WTC11 (cell line): ENCODE measurements at places on chromosomes 5 and 9. TPM values are rescaled to one million over a fixed set of nuclear protein-coding genes. Genes with fewer than 3 reads are reported as not detected.

- H3K4me1 ChIP-seq = peaks cover 44% of the 10 kb centered on the region
- no peak overlapping the region for H3K4me3 ChIP-seq
- no peaks in the 10 kb centered on the region for H3K36me3 ChIP-seq
- H3K27me3 ChIP-seq = no peaks in the 10 kb centered on the region
These were observed 77.3 kb upstream of the ATP10B start for GRCh38 chr5:160929360-160929759.

DNA sequence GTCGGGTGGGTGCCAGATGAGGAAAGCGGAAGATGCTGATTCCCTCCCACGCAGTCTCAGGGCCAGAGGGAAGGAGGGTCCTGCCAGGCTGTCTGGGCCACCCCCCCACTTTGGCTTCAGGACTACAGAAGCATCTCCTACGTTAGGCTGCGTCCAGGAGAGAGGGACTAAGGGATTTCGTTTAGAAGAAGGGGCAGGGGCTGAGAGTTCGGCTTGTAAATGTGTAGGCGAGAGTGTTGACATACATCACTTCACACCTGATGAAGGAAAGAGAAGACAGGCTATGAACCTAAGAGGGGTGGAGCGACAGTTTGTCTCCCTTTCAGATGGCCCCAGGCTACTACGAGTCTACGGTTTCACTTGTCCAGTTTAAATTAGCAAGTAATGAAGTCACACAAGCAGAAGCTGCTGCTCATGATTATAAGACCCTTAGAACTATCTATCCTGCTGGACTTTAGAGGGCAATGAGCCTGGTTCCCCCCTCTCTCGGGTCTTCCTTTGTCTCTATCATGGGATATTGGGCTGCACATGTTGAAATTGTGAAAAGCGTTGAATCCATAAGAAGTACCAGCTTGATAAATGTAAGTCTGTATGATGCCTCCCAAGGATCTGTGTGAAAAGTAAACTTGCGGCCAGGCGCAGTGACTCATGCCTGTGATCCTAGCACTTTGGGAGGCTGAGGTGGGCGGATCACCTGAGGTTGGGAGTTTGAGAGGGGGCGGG lies 193.0 kb downstream of the AOPEP start:
- no peak for DNase-seq
- no peak overlapping the region for H3K4me3 ChIP-seq
- H3K27ac ChIP-seq = peak overlapping the region; percentile 47; the same call in 1 of the 2 replicates
- H3K36me3 ChIP-seq = no peaks in the 10 kb centered on the region

- no peaks in the 10 kb centered on the region for H3K36me3 ChIP-seq
- peaks cover 10% of the 10 kb centered on the region for H3K4me1 ChIP-seq
- peaks cover 12% of the 10 kb centered on the region for H3K27me3 ChIP-seq
- no peak overlapping the region for H3K27ac ChIP-seq
These were observed 18.0 kb downstream of the KLF4 start for GRCh38 chr9:107471552-107471951.

DNA sequence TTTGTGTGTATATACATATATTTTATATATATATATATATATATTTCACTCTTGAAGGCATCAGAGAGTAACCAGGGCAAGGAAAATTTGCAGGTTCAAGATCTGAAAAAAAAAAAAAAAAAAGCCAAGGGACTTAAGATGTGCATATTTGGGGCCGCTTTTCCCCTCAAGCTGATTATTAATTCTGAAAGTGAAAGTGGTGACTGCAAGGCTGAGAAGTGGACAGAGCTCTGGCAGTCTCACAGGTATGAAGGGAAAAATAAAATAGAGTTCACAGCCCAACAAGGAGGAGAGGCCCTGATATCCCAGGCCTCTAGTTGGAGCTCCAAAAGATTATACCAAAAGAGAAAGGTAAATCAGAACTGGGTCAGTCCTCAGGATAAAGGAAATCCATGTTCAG lies 234.4 kb upstream of the GAS1 start:
- H3K4me3 ChIP-seq = no peak overlapping the region
- DNase-seq = no peak
- H3K27ac ChIP-seq = no peak overlapping the region
- no peaks in the 10 kb centered on the region for H3K36me3 ChIP-seq
- no peaks in the 10 kb centered on the region for H3K27me3 ChIP-seq

GRCh38 chr5:16756692-16757091 lies 139.9 kb upstream of the RETREG1 start:
- H3K27me3 ChIP-seq = no peaks in the 10 kb centered on the region
- H3K36me3 ChIP-seq = peaks cover 28% of the 10 kb centered on the region
- no peak overlapping the region for H3K4me3 ChIP-seq
- DNase-seq = no peak

DNA sequence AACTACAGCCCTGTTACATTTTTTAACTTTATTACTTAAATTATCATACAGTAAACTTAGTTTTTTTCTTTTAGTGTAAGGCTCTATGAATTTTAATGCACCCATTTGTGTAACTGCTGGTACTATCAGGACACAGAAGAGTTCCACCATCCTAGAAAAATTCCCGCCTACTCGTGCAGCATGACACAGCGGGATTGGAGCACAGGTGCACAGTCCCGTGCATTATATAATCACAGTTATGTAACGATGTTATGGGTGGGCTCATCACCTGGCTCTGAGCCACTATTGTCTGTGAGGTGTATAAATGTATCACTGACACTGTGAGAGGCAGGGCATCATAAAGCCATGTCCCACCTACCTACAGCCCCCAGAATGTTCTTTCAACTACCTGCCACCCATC lies 80.7 kb downstream of the DRD1 start:
- H3K27ac ChIP-seq = no peak overlapping the region
- peaks cover 2% of the 10 kb centered on the region for H3K4me1 ChIP-seq
- H3K36me3 ChIP-seq = no peaks in the 10 kb centered on the region
- H3K27me3 ChIP-seq = no peaks in the 10 kb centered on the region; the same call in 1 of the 2 replicates

Gene PFN3
- total RNA-seq = 0.48 TPM in 1 of 3 replicates, not detected in the others

DNA sequence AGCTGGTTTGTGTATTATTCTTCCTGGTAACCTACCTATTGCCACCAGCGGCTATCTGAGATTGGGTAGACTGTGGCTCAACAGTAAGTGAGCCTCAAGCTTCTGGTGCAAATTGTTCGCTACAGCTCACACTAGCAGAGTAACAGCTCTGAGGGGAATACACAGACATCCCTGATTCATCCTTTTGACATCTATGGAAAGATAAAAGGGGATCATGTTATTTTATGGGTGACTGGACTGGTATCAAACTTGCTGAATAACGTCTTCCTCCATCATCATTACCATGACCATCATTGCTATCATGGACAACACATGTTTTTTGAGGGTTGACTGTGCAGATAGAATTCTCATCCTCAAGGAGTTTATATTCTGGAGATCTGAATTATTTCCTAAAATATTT lies 129.6 kb downstream of the PIK3R1 start:
- no peaks in the 10 kb centered on the region for H3K27me3 ChIP-seq
- peaks cover 9% of the 10 kb centered on the region for H3K4me1 ChIP-seq
- H3K36me3 ChIP-seq = peaks cover 8% of the 10 kb centered on the region
- no peak overlapping the region for H3K4me3 ChIP-seq

Gene ABCA2
- total RNA-seq = 19.2 to 28.3 TPM (median 25.9 TPM) in 3 replicates

DNA sequence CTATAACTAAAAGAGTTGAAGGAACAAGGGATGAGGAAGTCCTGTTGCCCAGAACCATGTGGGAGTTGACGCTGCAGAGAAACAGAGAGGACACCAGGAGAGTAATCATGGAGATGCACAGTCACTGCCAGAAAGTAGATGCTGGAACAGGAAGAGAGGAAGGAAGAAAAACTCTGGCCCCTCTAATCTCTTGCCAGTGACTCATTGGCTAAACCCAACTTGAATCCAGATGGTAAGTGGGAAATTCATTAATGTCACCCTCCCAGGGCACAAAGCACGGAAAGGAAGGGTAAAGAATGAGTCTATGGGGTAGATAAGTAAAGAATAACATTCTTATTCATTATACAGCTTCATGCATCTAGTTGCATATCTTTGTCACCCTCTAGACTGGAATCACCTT lies 631.9 kb downstream of the PRELID2 start:
- no peak overlapping the region for H3K4me3 ChIP-seq
- no peaks in the 10 kb centered on the region for H3K36me3 ChIP-seq
- no peak for DNase-seq
- no peaks in the 10 kb centered on the region for H3K27me3 ChIP-seq
- peaks cover 3% of the 10 kb centered on the region for H3K4me1 ChIP-seq
- no peak overlapping the region for H3K27ac ChIP-seq

GRCh38 chr5:139688088-139688702 lies 40.0 kb downstream of the CXXC5 start:
- no peak overlapping the region for H3K4me3 ChIP-seq
- no peak for DNase-seq
- H3K36me3 ChIP-seq = peaks cover 10% of the 10 kb centered on the region
- H3K27ac ChIP-seq = no peak overlapping the region
- H3K4me1 ChIP-seq = peaks cover 76% of the 10 kb centered on the region
- peaks cover 12% of the 10 kb centered on the region for H3K27me3 ChIP-seq

Gene SPATA31E1
- total RNA-seq = 0.04 to 0.07 TPM (median 0.05 TPM) in 3 replicates

DNA sequence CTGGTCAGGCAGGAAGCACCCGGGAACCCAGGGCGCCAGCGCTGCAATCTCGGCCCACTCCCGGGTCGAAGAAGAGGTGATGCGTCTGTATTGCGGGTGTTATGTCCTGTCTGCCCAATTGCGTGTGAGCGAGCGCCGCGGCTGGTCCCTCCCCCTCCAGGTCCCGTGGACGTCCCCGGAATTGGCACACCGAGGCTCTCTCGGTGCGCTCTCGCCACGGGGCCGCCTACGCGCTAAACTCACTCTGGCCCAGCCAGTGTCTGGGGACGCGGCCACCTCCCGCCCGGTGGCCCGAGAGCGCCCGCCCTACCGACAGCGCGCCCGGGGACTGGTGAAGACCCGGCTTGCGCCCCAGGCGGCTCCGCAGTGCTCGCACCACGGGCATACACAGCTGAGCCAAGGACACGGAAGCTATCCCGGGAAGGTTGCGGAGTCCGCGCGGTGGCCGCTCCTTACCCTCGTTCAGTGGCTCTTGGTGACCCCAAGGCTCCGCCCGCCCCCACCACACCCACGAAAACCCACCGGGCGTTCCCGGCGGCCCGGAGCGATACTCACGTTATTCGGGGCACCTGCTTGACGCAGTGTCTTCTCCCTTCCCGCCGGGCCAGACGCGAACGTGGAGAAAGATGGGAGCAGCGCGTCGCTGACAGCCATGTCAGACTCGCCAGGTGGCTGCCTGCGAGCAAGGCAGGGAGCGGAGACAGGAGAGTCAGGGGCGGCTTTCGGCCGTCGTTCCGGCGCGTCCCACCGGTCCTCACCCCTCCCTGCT lies 1.0 kb downstream of the KLF4 start:
- peak; percentile 46 for DNase-seq
- H3K4me1 ChIP-seq = peaks cover 39% of the 10 kb centered on the region
- H3K27me3 ChIP-seq = peaks cover 61% of the 10 kb centered on the region
- H3K4me3 ChIP-seq = peak overlapping the region; percentile 85
- H3K27ac ChIP-seq = no peak overlapping the region
- peaks cover 2% of the 10 kb centered on the region; the same call in 1 of the 2 replicates for H3K36me3 ChIP-seq

GRCh38 chr5:20555034-20555433 lies 567.0 kb upstream of the CDH18 start:
- DNase-seq = no peak
- H3K36me3 ChIP-seq = no peaks in the 10 kb centered on the region
- H3K4me3 ChIP-seq = no peak overlapping the region
- no peak overlapping the region for H3K27ac ChIP-seq
- no peaks in the 10 kb centered on the region for H3K27me3 ChIP-seq

DNA sequence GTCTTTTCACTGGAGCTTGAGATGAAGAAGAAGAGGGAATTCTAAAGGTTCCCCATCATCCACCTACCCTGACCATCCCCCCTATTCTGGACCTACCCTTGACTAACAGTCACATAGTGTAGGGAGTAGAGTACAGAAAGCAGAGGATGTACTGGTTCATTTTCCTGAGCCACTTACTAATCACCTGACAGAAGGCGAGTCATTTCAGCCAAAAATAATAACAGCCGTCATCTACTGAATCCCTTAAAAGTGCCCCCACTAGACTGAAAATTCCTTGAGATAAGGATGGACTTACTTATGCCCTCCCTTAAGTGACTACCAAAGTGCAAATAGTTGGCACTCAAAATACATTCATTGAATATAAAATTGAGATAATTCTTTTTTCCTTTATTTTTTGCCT lies 112.2 kb downstream of the FOXD1 start:
- no peak overlapping the region for H3K4me3 ChIP-seq
- peaks cover 10% of the 10 kb centered on the region; the same call in 1 of the 2 replicates for H3K36me3 ChIP-seq
- no peak for DNase-seq
- H3K4me1 ChIP-seq = peaks cover 13% of the 10 kb centered on the region

Gene C5
- 0.57 to 0.71 TPM (median 0.62 TPM) in 3 replicates for total RNA-seq

Gene PHYHD1
- 14.6 to 21.3 TPM (median 20.0 TPM) in 3 replicates for total RNA-seq

DNA sequence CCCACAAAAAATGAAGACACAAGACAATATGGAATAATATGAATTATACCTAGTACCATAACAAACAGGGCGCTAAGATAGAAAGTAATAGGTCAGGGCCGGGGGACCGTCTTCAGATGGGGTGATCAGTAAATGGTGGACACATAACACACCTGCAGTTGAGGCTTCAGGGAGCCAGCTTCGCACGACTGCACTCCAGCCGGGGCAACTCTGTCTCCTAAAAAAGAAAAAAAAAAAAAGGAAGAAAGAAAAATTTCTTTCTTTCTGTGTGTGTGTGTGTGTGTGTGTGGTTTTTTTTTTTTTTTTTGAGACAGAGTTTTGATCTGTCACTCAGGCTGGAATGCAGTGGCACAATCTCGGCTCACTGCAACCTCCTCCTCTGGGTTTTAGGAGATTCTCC lies 75.0 kb upstream of the HSPA9 start:
- no peaks in the 10 kb centered on the region for H3K36me3 ChIP-seq
- peak overlapping the region; percentile 15; the same call in 1 of the 2 replicates for H3K27ac ChIP-seq
- H3K4me3 ChIP-seq = no peak overlapping the region
- no peaks in the 10 kb centered on the region for H3K27me3 ChIP-seq
- H3K4me1 ChIP-seq = peaks cover 40% of the 10 kb centered on the region

- no peak overlapping the region for H3K4me3 ChIP-seq
- H3K27ac ChIP-seq = no peak overlapping the region
- H3K36me3 ChIP-seq = no peaks in the 10 kb centered on the region
These were observed 778.3 kb downstream of the PRELID2 start for GRCh38 chr5:145056800-145057199.

- H3K4me3 ChIP-seq = no peak overlapping the region
- DNase-seq = no peak
- no peaks in the 10 kb centered on the region for H3K36me3 ChIP-seq
- peaks cover 7% of the 10 kb centered on the region; the same call in 1 of the 2 replicates for H3K4me1 ChIP-seq
- H3K27me3 ChIP-seq = no peaks in the 10 kb centered on the region
- H3K27ac ChIP-seq = no peak overlapping the region
These were observed 14.2 kb upstream of the RALGDS start for GRCh38 chr9:133135146-133135745.

Gene RNF224
- total RNA-seq = 0.32 to 0.59 TPM (median 0.41 TPM) in 3 replicates

- no peak overlapping the region for H3K4me3 ChIP-seq
- no peak for DNase-seq
These were observed 97.6 kb downstream of the GADD45G start for GRCh38 chr9:89702401-89702800.

GRCh38 chr5:123441408-123441807 lies 18.2 kb upstream of the CEP120 start:
- no peaks in the 10 kb centered on the region for H3K36me3 ChIP-seq
- peaks cover 8% of the 10 kb centered on the region for H3K4me1 ChIP-seq
- H3K27me3 ChIP-seq = peaks cover 6% of the 10 kb centered on the region; the same call in 1 of the 2 replicates
- H3K27ac ChIP-seq = no peak overlapping the region
- H3K4me3 ChIP-seq = no peak overlapping the region
